ENCODE measurements at places on chromosomes 2 and 18.

GRCh38 chr18:10099539-10100140 is 185.8 kb downstream of the VAPA start:
- ATAC-seq, result no peak

GRCh38 chr2:150609831-150610582 is 122.5 kb upstream of the RND3 start:
- peak; percentile 84 for ATAC-seq

GRCh38 chr2:134141598-134142340 is 112.1 kb upstream of the MGAT5 start:
- ATAC-seq, result no peak

DNA sequence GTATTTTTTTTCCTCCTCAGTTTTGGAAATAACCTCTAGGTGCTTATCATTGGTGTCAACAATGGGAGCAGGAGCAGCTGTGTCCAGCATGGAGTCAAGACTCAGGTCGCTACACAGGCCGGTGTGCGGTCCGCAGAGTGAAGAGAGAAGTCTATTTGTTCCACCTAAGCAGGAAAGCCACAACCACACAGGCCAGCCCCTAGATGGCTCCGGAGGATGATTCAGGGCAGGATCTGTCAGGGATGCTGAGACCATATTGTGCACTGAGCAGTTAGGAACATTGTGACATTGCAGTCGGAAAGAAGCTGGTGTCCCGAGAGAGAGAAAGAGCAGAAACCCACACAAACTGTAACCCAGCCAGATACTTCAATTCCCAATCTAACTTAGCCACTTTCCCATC is 136.9 kb downstream of the GAREM1 start:
- peak; percentile 70 for ATAC-seq

DNA sequence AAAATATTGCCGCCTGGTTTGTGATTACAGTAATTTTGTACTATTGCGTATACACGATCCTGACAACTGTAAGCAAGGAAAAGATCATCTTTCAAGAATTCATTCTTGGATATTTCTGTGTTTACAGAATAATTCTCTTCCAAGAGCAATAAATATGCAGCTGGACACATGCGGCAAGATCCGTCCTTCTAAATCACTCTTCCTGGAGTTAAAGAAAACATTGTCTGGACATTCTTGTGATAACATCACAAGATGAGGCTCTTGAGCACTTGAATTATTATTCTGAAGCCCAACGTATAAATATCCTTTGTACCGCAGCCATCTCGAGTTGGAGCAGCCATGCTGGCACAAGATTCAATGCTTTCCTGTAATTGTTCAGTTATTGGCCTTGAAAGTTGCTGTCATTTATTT is 9.9 kb downstream of the FHL2 start:
- ATAC-seq, result peak; percentile 81

GRCh38 chr18:9735238-9735637 is 27.1 kb downstream of the RAB31 start:
- no peak for ATAC-seq

DNA sequence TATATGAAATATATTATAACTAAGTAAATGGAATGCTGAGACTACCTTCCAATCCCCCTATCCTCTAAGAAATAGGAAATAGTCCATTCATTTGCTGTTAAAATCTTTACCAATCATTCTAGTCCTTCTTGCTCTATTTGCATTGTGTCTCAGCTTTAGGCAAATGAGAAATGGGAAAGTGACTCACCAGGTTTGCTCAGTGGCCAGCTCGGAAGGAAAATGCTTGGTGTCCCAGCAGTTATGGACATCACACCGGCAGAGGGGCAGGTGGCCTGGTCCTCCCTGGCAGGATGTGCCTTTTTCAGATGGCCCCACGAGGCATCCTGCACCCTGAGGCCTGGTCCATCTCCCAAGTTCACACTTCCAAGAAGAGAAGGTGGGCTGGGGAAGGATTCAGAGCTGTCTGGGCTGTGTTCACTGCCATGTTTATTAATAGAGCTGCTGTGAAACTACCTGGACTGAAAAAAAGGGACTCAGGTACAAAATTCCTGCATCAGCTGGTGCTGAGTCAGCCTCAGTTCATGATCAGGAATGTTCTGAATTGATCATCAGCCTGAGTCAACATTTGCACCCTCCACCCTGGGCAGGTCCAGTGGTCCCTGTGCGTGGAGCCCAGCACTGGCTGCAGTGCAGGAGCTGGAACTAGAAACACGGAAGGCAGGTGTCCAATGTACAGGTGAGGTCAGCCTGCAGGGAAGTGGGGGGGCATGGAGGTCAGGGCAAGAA is 60.1 kb upstream of the ARL4C start:
- ATAC-seq, result no peak

DNA sequence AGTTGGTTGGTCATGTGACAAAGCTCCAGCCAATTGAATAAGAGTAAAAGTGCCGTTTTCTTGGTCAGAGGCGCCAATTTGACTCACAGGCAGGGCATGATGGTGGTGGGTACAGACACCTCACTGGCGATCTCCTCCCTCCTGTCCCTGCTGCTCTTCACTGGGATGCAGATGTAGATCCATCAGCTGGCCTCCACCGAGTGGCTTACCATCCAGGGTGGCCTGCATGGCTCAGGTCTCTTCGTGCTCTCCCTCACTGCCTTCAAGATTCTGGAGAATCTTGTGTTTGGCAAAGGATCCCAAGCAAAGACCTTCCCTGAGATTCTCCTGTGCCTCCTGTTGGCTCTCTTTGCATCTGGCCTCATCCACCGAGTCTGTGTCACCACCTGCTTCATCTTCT is 12.9 kb downstream of the SIX2 start:
- ATAC-seq, result no peak

GRCh38 chr2:109322111-109322510 is 193.1 kb downstream of the SH3RF3 start:
- peak; percentile 53 for ATAC-seq

DNA sequence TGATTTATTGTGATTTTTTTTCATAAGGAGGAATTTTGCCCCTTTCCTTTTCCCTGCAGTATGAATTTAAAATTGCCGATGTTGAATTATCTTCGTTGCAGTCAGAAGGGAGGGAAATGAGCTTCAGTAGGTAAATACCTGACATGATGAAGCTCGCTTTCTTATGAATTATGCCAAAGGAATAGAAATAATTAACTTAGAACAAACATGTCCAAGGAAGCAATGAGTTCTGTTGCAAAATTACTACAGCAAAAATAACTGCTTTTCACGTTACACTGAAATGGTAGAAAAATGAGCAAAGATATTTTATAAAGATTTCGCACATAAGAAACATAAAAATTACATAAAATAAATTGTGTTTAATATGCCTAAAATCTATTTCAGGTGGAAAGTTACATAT is 91.1 kb upstream of the ZNF804A start:
- no peak for ATAC-seq

GRCh38 chr2:25123682-25124081 is 44.7 kb downstream of the POMC start:
- no peak for ATAC-seq

DNA sequence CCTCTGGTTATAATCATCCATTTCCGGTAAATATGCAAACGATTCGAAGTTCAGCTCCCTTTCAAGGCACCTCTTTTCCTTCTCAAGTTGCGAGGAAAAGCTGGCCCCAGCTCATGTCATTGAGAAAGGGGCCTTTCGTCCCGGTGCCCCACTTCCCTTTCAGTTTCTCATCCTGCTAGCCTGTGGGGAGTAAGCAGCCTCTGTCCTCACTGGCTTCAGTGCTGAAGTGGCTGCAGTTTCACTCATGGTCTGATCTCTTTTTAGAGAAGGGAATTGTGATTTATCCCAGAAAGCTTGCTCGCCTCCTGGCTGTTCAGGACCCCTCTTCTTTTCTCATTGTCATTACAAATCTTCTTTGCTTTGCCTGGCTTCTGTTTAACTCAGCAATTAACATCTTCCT is 207.5 kb downstream of the NR4A2 start:
- ATAC-seq, result no peak

GRCh38 chr2:223058952-223059716 is 7.1 kb downstream of the KCNE4 start:
- no peak for ATAC-seq

- ATAC-seq, result no peak
Observed at GRCh38 chr18:507636-508035, 7.1 kb upstream of the COLEC12 start.

GRCh38 chr18:8507915-8508705 is 101.1 kb upstream of the RAB12 start:
- ATAC-seq, result no peak

- no peak for ATAC-seq
Observed at GRCh38 chr18:57635003-57635822, 13.6 kb upstream of the NARS1 start.

DNA sequence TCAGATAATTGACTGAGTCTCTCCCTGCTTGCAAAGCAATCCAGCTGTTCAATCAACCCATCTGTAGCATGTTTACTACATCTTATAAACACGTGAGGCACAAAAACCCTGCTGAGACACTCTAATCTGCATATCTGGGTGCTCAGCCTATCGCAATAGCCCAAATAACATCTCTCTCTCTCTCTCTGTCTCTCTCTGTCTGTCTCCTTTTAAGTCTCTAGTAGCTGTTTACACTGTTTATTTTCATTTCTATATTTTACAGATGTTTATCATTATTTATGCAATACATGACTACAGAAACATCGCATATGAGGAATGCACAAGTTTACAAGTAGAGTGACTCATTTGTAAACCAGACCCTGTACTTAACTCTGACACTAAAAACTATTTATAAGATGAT is 422.1 kb upstream of the DSEL start:
- no peak for ATAC-seq

- ATAC-seq, result peak; percentile 44
Observed at GRCh38 chr2:55115761-55116597, 65.7 kb upstream of the RTN4 start.

DNA sequence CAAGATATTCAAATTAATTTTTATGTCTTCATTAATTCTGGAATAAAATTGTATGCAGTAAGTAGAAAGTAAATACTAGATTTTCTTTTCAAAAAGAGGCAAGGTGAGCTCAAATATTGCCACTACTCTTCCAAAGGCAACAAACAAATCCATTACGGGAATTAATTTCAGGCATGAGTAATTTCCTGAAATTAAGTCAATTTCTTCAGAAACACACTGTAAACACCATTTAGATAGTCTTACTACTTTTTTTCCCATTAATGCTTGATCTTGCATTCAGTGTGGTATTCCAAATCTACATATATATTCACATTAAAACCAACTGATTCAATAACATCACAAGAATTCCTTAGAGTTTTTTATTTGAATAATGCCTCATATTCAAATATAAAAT is 1274.0 kb upstream of the CRIM1 start:
- no peak for ATAC-seq

- no peak for ATAC-seq
Observed at GRCh38 chr2:198116756-198117155, 312.4 kb downstream of the PLCL1 start.
